ENCODE measurements at places on chromosomes 7 and 10. TPM values are rescaled to one million over a fixed set of nuclear protein-coding genes. Genes with fewer than 3 reads are reported as not detected.

Gene ADAMTS14
- total RNA-seq = 4.1 TPM

Gene FRG2B
- total RNA-seq = not detected

DNA sequence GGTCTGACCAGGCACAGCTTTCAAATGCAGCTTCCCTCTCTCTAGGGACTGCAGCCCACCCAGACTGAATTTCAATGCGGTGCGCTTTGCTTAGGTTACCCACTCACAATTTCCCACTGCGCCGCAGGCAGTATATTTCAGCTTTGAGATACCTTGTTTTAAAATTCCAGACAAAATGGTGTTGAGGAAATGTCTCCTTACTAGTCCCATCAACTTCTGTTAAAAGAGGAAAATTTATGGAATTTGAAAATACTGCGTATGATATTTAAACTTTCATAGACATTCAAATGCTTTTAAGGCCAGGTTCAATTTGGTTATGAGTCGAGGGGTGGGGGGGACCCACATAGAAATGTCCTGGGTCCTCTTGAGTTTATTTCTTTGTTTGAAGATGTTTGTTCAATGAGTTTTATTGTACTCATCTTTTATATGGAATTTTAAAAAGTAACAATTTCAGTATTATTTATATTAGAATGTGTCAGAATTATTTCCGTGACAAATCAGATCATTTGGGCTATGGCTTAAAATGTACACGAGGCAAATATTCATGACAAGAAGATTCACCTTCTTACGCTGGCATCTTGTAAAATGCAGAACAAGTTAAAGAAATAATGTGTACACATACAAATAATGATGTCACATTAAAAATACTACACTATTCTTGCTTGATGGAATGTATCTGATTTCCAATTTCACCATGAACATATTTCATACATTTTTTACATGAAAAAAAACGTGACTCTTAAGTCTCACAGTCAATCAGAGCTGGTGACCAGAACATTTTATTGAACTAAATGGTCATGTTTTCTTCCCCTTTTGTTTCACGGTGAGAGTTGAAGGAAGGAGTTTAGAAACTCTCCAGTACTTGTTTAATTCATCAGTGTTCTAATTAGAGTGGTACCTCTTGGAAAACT is 1.3 kb downstream of the IKZF1 start:
- DNase-seq = no peak

Gene SPDYE16
- total RNA-seq = not detected

GRCh38 chr10:72335394-72336258 is 19.1 kb downstream of the DNAJB12 start:
- DNase-seq = no peak

DNA sequence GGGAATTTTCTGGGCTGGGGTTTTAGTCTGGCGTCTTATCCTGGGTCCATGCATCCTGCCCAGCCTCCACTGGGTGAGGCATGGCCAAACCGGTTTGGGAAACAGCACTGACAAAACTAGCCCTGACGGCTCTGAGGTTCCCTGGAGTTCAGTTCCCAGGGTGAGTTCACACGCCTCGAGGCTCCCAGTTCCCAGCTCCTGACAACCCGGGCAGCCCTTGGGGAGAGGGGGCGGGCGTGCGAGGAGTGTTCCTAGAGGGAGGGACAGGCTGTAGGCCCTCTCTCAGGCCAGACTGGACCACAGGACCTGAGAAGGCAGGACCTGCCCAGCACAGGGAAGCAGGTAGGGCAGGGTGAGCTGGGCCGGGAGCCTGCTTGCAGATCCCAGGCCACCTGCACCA is 82.3 kb upstream of the PPIF start:
- DNase-seq = no peak

DNA sequence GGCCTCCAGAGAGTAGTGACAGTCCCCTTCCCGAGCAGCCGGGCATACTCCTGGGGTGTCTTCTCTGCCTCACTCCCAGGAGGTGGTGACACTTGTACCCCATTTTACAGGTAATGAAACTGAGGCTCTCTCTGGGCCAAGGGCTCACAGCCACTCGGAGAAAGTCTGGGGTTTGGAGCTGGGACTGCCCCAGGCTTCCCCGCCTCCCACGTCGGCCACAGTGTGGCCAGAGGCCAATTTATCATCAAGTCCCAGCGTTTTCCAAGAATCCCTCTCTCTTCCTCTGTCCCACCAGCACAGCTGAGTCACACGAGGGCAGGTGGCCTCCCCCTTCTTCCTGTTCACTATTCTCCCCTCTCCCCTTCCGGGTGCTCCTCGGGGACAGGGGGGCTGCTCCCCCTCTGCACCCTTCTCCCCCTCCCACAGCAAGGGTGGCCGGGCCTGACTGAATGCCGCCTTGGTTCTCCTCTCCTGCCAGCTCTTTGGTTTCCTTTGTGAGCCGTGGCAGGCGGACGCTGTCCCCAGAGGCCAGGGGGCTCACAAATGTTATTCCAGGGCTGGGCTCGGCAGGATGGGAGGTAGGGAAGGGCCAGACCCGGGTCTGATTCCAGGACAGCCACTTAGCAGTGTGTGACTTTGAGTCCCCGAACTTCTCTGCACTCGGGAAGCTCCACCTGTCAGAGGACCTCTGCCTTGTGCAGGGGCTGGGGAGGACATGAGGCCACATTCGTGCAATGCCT is 17.7 kb downstream of the CLIP2 start:
- DNase-seq = no peak

Gene GJD4
- not detected for total RNA-seq

DNA sequence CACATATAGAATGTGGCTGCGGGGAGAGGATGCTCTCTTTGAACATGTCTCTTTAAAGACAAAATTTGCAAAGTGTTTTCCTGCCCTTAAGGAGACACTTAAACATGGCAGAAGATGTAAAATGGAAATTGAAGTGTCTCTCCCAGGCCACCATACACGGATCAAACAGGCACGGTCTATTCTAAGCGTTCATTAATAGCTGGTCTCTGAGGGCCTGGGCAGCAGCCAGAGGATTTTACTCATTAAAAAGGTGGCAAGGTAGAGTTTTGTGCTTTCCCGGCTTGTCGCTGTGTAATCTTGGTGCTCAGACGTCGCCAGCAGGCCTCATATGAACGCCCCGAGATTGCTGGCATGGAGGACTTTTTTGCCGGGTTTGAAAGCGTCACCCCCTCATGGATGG is 205.5 kb downstream of the EMX2 start:
- DNase-seq = peak; percentile 56

GRCh38 chr7:131769241-131769640 is 212.8 kb upstream of the PODXL start:
- DNase-seq = no peak

DNA sequence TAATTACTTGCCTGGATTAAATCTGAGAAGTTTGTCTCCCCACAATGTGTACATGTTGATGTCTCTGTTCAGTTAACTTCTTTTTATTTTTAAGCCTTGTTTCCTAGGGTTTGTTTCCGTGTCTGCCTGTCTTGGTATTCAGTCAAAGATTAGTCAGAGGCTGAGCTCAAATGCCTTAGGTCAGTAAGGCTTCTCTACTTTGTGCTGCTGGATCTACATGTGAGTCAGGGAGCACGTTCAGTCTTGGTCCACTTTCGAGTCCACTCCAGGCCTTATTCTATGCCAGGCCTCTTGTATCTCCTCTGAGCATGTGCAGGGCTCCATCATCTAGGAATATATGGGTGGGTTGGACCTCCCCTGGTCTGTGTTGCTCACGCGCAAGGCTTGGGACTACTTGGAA is 93.3 kb upstream of the FZD8 start:
- DNase-seq = no peak

Gene PLAU
- total RNA-seq = 112 TPM

DNA sequence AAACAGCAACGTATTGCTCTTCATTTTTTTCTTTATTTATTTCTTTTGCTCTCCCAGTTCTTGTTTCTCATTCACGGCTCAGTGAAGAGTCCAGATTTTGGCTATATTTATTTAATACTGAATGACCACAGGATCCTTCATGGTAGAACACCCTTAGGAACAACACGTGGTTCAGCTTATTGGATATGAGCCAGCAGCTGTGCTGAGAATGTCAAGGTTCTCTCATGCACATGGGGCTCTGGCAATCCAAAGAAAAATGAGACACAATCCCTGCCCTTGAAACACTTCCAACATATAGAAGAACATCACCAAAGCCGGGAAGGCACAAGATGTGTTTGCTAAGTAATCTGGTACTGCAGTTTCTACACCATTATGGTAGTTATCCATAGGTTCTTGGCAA is 852.9 kb downstream of the SORCS1 start:
- DNase-seq = no peak

- DNase-seq = no peak
These were observed 3.7 kb upstream of the ATOH7 start for GRCh38 chr10:68235581-68235980.

Gene CRYGN
- total RNA-seq = not detected

DNA sequence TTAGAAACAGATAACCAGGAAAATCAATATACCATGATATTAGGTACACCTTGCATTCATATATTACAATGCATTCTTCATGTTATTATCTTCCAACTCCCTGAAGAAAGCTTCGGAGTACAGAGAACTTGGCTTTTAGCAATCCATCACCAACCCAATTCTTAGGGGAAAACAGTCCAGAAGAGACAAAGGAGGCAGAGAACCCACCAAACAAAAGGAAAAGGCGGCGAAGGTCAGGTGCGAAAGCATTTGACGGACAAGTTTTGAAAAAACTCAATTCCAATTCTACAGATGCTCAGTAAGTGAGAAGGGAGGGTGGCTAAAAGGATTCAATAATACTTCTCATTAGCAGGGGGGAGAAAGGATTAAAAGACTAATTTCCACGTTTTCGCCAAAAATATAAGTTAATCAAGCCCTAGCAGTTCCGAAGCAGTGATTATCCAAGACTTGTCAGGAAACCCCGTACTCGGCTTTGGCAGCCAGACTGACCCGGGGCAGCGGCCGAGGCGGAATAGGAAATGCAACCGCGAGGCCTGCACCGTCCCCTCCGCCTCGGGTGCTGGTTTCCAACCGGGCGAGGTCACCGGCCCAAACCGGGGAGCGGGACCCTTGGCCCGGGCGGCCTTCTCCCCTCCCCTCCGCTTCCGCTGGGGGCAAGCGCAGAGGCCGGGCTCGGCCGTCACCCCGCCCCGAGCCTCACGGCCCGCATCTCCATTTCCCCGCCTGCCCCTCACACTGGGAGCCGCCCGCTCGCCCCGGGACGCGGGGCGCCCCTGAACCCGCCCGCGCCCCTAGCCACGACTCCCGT is 747 bp downstream of the GDI2 start:
- DNase-seq = peak; percentile 86

Gene NCF1
- total RNA-seq = not detected

DNA sequence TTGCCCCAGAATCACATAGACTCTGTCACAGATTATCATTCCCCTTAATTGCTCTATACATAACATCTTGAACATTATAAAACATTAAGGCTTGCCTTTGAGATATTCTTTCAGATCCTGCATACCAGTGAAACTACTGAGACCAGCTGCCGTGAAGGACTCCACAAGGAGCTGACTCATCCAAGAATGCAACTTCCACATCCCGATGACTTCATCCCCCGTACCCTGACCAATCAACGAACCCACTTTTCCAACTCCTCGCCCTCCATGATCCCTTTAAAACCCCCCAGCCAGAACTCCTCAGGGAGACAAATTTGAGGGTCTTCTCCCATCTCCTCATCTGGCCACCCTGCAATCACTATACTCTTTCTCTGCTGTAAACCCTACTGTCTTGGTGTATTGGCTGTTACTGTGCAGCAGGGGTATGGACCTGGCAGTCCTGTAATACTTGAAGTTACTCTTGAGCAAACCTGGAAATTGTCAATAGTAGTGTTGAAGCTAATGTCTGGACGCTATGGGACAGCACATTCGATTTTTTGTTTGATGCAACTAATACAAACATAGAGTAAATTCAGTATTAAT is 49.8 kb downstream of the HTR5A start:
- DNase-seq = no peak

- no peak for DNase-seq
These were observed 15.5 kb upstream of the RALA start for GRCh38 chr7:39607865-39608264.

GRCh38 chr10:131119626-131120355 is 191.7 kb downstream of the TCERG1L start:
- DNase-seq = no peak

- DNase-seq = no peak
These were observed 7.5 kb upstream of the EBF3 start for GRCh38 chr10:129971381-129972144.

- peak; percentile 89 for DNase-seq
These were observed 163.0 kb upstream of the KLF14 start for GRCh38 chr7:130896898-130897514.

Gene AKR1C4
- not detected for total RNA-seq

DNA sequence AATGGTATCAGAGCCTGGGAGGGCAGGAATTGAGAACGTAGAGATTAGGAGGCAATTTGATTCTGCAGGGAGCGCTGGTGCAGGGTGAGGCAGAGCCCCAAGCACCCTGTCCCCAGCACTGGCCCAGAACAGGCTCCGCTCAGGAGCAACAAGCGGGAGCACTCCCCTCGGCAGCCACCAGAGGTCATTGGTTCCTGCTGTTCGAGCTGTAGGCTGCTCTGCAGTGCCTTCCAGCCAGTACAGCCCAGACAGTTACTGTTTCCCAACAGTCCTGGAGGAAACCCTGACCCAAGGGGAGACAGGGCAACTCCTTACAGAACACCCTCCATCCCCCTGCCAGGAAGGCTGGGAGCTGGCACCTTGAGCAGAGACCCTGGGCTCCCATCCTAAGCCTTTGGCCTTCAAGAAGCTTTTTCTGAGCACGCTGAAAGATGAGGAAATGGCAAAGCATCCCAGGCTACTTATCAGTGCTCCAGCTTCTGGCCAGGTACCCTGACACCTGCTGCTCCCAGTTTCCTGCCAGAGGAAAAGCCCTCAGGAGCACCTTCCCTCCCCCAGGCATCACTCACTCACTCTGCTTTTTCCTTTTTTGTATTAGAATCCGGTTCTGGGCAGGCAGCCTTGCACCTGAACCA is 71.2 kb upstream of the EFCAB10 start:
- peak; percentile 91 for DNase-seq

Gene C10orf88
- 9.4 TPM for total RNA-seq

DNA sequence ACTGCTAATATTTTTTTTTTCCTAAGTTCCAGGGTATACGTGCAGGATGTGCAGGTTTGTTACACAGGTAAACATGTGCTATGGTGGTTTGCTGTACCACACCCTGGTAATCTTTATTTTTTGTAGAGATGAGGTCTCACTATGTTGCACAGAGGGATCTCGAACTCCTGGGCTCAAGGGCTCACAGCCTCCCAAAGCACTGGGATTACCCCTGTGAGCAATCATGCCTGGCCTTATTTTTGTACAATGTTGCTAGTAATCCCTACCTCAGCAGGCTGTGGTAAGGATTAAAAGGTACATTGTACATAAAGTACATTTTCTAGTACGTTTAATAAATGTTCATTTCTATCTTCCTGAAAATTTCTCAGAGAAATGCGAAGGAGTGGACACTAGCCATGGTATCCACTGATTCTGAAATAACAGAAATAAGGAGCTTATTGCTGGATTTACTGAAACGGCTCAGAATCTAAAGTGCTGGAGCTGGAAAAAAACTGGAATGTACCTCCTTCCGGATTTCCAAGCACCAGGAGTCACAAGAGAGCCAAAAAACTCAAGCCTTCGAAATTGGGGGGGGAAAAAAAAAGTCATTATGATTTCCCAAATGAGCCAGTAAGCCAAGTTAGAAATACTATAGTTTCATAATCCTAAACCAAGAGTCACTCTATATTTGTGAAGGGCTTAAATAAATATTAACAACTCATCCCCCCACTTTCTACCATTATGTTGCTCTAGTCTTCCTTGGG is 69.6 kb downstream of the NT5C2 start:
- no peak for DNase-seq
